Kidney (tissue), 22 donors: ENCODE measurements at places on chromosomes 1 and 21.

- no peaks in the 10 kb centered on the region for H3K27me3 ChIP-seq
- no peak overlapping the region for H3K27ac ChIP-seq
- peak; percentile 13 for DNase-seq
Measured at GRCh38 chr1:87017998-87018672, 103.7 kb downstream of the HS2ST1 start.

DNA sequence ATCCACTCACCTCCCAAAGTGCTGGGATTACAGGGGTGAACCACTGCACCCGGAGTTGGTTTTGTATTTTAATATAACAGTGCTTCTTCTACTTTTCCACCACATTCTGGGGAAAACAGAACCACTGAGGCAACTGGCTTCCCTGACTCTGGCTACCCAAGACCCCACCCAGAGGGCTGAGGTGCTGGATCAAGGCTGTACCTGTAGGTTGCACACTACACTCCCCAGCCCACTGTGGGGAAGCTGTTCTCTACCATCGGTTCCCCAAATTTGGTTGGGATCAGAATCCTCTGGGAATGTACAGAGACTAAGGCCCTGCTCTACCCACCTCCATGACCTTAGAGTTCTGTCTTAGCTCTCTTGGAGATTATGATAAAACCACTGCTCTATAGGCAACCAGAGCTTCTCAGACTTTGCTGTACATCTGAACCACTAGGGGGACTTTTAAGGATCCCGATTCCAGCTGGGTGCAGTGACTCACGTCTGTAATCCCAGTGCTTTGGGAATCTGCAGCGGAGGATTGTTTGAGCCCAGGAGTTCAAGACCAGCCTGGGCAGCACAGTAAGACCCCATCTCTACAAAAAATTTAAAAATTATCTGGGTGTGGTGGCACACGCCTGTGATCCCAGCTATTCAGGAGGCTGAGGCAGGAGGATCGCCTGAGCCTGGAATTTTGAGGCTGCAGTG, 51.6 kb downstream of the GNG4 start:
- H3K27me3 ChIP-seq: no peaks in the 10 kb centered on the region
- no peak overlapping the region for H3K27ac ChIP-seq
- no peak overlapping the region for H3K4me3 ChIP-seq
- DNase-seq: no peak
- H3K36me3 ChIP-seq: no peaks in the 10 kb centered on the region
- H3K4me1 ChIP-seq: no peaks in the 10 kb centered on the region

DNA sequence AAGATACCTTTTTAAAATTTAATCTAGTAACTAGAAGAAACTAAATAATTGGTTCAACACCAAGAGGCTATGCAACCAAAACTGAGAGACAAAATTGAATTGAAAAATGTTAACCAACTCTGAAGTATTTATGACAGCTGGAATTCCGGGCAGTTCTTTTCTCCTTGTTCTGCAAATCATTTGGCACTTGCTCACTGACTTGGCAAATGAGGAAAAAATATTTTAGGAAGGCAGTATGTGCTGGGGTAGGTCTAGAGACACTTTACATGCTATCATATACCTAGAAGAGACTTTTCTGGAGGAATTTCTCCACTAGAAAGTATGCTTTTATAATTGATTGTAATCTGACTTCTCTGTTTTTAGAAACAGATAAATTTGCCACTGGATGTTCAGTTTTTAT, 22.1 kb upstream of the SH3D21 start:
- peaks cover 17% of the 10 kb centered on the region for H3K36me3 ChIP-seq
- H3K4me1 ChIP-seq: peaks cover 19% of the 10 kb centered on the region
- DNase-seq: no peak
- no peak overlapping the region for H3K27ac ChIP-seq
- H3K27me3 ChIP-seq: no peaks in the 10 kb centered on the region

- H3K27me3 ChIP-seq: no peaks in the 10 kb centered on the region
- no peak overlapping the region for H3K4me3 ChIP-seq
- no peak overlapping the region for H3K27ac ChIP-seq
- DNase-seq: no peak
Measured at GRCh38 chr1:176017722-176018121, 189.4 kb downstream of the COP1 start.

- no peak overlapping the region for H3K4me3 ChIP-seq
- no peaks in the 10 kb centered on the region for H3K36me3 ChIP-seq
- H3K27ac ChIP-seq: no peak overlapping the region
- H3K4me1 ChIP-seq: no peaks in the 10 kb centered on the region
- DNase-seq: no peak
Measured at GRCh38 chr1:212981571-212982328, 31.4 kb downstream of the VASH2 start.

DNA sequence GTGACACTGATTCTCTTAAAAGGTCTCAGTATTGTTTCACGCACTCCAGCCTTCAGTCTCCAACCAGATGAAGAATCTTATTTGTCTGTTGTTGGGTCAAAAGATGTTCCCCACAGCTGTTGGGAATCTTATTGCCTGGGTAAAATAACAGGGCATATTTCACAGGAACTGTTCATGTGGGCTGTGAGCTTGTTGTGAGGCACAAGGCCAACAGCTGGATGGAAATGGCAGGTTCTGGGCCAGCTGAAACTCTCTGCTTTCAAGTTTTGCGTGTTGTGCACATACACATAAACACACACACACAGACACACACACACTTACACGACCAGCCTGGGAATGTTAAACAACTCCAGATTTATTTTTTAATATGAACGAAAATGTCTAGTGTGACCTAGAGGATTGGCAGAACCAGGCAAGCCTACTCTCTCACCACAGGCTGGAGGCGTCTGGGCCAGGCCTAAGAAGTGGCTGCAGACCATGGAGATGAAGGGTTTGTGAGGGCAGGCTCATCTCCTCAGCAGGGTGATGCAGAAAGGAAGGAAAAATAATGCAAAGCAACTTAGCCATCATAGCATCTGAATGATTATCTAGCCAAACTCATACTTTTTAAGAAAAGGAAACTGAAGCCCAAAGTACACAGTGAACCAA, 357.0 kb downstream of the TTLL7 start:
- H3K4me1 ChIP-seq: no peaks in the 10 kb centered on the region
- H3K4me3 ChIP-seq: no peak overlapping the region
- peak; percentile 55 for DNase-seq
- H3K27me3 ChIP-seq: no peaks in the 10 kb centered on the region
- no peaks in the 10 kb centered on the region for H3K36me3 ChIP-seq
- no peak overlapping the region for H3K27ac ChIP-seq

DNA sequence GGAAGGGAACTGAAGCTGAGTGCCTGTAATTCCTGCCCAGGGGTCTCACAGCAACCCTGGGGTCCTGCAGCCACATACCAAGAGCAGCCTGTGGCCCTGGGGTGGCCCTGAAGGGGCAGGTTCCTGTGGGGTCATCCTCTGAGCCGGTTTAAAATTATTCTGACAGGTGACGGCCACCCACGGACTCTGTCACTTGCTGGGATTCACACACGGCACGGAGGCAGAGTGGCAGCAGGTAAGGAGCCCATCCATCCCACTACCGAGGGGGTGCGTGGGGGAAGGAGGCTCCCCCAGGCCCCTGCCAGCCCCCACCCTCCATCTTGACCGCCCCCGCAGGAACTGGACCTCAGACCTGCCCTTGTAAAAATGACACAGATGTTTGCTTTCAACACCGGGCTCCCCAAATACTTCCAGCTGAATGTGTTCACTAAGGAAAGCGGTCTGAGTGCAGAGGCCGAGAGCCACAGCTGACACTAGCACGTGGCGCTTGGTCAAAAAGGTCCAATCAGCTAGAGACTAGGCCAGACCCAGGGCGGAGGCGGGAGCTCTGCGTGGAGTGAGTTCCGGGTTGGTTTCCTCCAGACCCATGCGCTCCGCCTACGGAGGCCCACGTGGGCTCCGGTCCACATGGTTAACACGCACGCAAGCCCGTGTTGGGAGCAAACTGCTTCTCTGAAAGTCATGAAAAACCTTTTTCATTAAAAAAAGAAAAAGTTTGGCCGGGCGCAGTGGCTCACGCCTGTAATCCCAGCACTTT, 10.0 kb downstream of the YBEY start:
- no peak overlapping the region for H3K27ac ChIP-seq
- H3K4me3 ChIP-seq: no peak overlapping the region
- H3K4me1 ChIP-seq: peaks cover 2% of the 10 kb centered on the region
- peak; percentile 79 for DNase-seq

- no peaks in the 10 kb centered on the region for H3K27me3 ChIP-seq
- peak overlapping the region; percentile 89 for H3K27ac ChIP-seq
- H3K4me3 ChIP-seq: no peak overlapping the region
- H3K36me3 ChIP-seq: no peaks in the 10 kb centered on the region
Measured at GRCh38 chr1:112359961-112360767, 35.9 kb upstream of the CTTNBP2NL start.

- no peak overlapping the region for H3K4me3 ChIP-seq
- H3K36me3 ChIP-seq: no peaks in the 10 kb centered on the region
- no peaks in the 10 kb centered on the region for H3K4me1 ChIP-seq
- H3K27me3 ChIP-seq: no peaks in the 10 kb centered on the region
Measured at GRCh38 chr1:116096013-116096618, 15.1 kb upstream of the MAB21L3 start.

- H3K36me3 ChIP-seq: no peaks in the 10 kb centered on the region
- H3K27me3 ChIP-seq: no peaks in the 10 kb centered on the region
- no peak overlapping the region for H3K4me3 ChIP-seq
- no peak overlapping the region for H3K27ac ChIP-seq
- no peaks in the 10 kb centered on the region for H3K4me1 ChIP-seq
Measured at GRCh38 chr1:105795741-105796140, 1260.7 kb upstream of the PRMT6 start.

DNA sequence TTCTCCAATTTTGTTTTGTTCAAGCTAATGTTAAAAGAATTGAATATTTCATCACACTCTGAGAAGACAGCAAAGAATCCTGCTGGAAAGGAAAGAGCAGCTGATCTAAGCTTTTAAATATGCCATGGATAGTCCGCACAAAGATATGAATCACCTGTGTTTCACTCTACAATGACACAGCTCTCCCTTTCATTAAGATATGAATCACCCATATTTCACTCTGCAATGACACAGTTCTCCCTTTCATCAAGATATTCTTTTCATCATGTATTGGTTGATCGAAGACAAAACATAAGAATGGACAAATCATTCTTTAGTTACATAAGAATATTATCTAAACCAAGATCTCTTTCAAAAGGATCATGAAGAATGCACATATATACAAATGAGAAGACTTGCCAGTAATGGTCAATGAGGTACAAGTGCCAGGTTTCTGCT, 367.3 kb downstream of the SMYD3 start:
- H3K4me3 ChIP-seq: no peak overlapping the region
- DNase-seq: no peak
- no peaks in the 10 kb centered on the region for H3K36me3 ChIP-seq
- no peaks in the 10 kb centered on the region for H3K4me1 ChIP-seq

GRCh38 chr1:99374109-99374508, 109.8 kb downstream of the PLPPR4 start:
- no peaks in the 10 kb centered on the region for H3K27me3 ChIP-seq
- no peak overlapping the region for H3K27ac ChIP-seq
- no peaks in the 10 kb centered on the region for H3K36me3 ChIP-seq
- H3K4me1 ChIP-seq: no peaks in the 10 kb centered on the region
- peak; percentile 1 for DNase-seq
- no peak overlapping the region for H3K4me3 ChIP-seq

DNA sequence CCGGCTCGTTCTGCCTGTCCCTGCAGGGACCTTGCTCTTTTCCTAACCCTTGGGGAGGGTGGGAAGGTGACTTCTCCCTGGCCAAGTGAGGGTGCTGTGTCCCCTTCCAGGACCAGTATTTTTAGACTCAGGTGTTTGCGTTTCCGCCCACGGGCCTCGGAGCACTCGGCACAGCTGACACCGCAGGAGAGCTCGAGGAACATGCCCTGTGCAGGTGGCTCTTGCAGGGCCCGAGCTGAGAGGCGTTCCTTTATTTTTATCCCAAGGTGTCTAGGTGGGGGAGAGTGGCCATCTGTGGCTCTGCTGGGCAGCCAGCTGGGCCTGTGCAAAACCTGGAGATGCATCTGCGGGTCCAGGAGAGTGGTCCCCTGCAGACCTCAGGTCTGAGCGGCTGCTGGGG, 16.0 kb downstream of the PLCH2 start:
- no peaks in the 10 kb centered on the region for H3K4me1 ChIP-seq
- H3K27ac ChIP-seq: no peak overlapping the region
- no peak for DNase-seq
- H3K36me3 ChIP-seq: no peaks in the 10 kb centered on the region
- no peak overlapping the region for H3K4me3 ChIP-seq

DNA sequence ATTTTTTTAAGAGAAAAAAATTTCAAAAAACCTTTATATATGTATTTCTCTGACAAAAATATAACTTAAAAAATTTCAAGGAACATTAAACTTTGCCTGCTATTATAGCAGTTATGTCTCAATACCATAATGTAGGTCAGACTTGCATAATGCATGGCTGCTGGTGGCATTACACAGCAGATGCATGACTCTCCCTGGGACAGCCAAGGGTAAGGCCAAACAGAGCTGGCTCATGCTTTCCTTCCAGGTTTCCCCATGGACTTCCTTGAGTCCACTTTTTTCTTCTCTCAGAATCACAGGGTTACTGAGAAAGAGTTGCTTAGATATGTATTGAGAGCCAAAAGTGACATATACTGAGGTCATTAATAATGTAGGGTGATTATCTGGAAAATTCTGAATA, 43.7 kb downstream of the RHOU start:
- no peak overlapping the region for H3K27ac ChIP-seq
- H3K27me3 ChIP-seq: no peaks in the 10 kb centered on the region
- H3K36me3 ChIP-seq: no peaks in the 10 kb centered on the region
- H3K4me1 ChIP-seq: no peaks in the 10 kb centered on the region
- no peak overlapping the region for H3K4me3 ChIP-seq
- no peak for DNase-seq

- no peaks in the 10 kb centered on the region for H3K27me3 ChIP-seq
- H3K27ac ChIP-seq: no peak overlapping the region
- H3K4me1 ChIP-seq: no peaks in the 10 kb centered on the region
- no peak overlapping the region for H3K4me3 ChIP-seq
- DNase-seq: no peak
- H3K36me3 ChIP-seq: no peaks in the 10 kb centered on the region
Measured at GRCh38 chr1:171389171-171389570, 75.2 kb downstream of the FMO4 start.

GRCh38 chr21:41256771-41257702, 59.6 kb upstream of the FAM3B start:
- peaks cover 16% of the 10 kb centered on the region for H3K36me3 ChIP-seq
- H3K27me3 ChIP-seq: no peaks in the 10 kb centered on the region
- no peak overlapping the region for H3K27ac ChIP-seq
- DNase-seq: no peak

GRCh38 chr1:27342778-27343638, 1.2 kb downstream of the SYTL1 start:
- H3K27ac ChIP-seq: no peak overlapping the region
- no peaks in the 10 kb centered on the region for H3K36me3 ChIP-seq
- H3K27me3 ChIP-seq: no peaks in the 10 kb centered on the region
- no peak for DNase-seq
- no peaks in the 10 kb centered on the region for H3K4me1 ChIP-seq
